ENCODE measurements at places on chromosomes 16 and 17.

DNA sequence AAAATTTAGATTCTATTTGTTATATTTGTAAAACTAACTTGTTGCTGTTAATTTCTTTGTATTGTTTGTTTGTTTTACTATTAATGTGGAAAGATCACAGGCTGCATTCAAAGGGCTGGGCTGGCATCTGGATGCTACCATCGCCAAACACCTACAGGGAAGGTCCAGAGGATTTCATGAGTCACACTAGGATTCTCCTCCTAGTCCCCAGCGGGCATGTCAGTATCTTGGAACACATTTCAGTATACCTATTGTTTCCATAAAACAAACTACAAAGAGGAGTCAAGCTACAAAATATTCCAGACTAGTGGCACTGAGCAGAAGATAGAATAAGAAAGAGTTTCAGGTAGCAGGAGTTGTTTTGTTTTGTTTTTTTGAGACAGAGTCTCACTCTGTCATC lies 55.3 kb downstream of the NOG start:
- DNase-seq: no peak

- no peak for DNase-seq
These were observed 44.4 kb downstream of the LYRM1 start for GRCh38 chr16:20944861-20945574.

DNA sequence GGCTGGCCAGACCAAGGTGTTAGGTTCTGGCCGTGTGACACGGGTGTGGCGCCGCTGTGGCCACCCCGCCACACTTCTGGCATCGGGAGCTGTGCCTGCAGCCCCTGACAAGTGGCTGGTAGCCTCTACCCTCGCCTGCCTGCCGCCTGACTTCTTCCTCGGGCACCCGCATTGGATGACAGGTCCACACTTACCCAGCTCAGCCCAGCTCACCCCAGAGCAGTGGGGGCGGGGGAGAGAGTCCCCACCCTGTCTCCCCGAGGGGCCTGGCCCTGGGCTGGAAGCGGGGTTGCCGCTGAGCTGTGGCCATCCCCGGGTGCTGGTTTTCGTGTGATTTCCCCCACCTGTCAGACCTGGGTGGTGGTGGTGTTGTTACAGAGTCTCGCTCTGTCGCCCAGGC lies 53.9 kb upstream of the ACSF3 start:
- no peak for DNase-seq

DNA sequence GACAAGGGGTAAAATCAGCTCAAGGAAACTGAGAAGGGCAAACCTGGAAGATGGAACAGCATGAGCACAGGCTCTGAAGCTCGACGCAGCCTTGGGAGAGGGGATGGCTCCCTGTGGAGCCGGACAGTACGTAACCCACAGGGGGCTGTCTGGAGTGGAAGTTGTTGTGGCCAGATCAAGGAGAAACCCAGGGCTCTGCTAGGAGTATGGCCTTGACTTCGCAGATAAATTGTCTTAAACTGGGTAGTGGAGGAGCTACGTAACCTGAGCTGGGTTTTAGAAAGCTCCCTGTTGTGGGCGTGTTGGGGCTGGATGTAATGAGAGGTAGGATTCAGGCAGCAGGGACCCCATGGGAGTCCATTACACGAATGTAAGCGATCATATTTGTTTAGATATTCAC lies 25.5 kb upstream of the AXIN2 start:
- no peak for DNase-seq

DNA sequence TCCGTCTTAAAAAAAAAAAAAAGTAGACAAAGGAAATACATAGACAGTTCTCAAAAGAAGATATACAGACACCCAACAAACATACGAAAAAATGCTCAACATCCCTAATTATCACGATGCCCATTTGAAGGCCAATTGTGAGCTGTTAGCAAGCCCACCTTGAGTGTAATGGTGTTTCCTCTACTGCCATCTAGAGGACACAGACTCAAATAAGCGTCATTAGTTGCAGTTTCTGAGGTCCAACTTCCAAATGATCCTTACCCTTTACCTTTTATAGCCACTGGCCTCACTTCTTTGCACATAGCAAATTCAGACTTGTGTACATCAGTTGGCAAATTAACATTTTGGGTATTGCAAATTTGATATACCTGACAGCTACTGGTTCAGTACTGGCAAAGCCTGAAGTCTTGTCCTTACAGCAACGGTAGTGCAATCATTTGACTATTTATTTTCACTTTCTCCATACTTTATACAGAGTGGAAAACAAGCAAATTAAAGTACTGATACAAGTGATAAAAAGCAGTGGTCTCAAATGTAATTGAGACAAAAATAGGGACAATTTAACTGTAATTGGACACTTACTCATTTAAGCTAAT lies 536.3 kb upstream of the EEF2KMT start:
- no peak for DNase-seq

DNA sequence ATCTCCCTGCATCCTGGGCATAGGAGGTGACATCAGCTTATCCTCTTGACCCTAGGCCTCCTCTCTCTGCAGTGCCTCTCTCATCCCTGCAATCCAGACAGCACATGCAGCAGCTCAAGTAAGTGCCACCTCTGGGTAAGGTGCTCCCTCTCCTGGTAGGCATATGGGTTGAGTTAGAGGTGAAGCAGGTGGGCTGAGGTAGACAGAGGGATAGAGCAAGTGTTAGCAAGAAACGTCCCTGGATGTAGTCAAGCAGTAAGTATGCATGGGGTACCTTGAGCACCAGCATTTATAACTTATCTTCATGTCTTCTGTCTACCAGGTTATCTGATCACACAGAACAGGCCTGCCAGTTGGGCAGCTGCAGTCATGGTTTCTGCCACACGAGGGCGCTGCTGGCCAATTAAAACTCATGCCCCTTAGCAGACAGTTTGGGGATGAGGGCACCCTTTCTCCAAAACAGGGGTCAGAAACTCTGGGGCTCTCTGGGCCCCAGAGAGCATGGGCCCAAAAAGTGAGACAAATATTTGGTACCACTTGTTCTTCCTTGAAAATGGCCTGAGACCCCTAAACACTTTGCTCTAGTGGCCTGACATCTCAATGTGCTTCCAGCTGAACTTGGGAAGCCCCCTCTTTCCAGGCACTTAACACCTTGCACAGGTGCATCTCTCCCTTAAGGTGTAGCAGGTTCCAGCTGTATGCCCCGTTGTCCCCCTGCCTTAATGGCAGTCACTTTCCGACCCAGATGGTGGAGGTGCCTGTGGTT lies 59.8 kb downstream of the NEUROD2 start:
- peak; percentile 83 for DNase-seq

DNA sequence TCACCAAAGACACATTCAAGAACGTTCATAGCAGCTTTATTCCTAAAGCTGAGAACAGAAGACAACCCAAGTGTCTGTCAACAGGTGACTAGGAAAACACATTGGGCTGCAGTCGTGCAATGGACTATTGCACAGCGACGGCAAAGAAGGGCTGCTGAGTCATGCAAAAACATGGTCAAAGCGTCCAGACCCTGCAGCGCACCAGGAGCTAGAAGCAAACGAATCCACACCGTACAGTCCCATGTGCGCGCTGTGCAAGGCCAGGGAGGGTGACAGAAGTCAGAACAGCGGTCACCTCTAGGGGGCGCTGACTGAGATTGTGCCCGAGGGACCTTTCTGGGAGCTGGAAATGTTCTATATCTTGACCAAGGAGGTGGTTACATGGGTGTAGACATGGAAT lies 266.4 kb downstream of the MAF start:
- DNase-seq: no peak

- no peak for DNase-seq
These were observed 26.1 kb downstream of the GAS7 start for GRCh38 chr17:10172241-10172741.

GRCh38 chr17:13417381-13417950 lies 184.3 kb downstream of the HS3ST3A1 start:
- no peak for DNase-seq

GRCh38 chr17:65277576-65277975 lies 140.4 kb downstream of the RGS9 start:
- DNase-seq: no peak

- no peak for DNase-seq
These were observed 9.2 kb downstream of the RND2 start for GRCh38 chr17:43033948-43034881.

GRCh38 chr17:64384253-64385186 lies 6.1 kb downstream of the PECAM1 start:
- DNase-seq: no peak

DNA sequence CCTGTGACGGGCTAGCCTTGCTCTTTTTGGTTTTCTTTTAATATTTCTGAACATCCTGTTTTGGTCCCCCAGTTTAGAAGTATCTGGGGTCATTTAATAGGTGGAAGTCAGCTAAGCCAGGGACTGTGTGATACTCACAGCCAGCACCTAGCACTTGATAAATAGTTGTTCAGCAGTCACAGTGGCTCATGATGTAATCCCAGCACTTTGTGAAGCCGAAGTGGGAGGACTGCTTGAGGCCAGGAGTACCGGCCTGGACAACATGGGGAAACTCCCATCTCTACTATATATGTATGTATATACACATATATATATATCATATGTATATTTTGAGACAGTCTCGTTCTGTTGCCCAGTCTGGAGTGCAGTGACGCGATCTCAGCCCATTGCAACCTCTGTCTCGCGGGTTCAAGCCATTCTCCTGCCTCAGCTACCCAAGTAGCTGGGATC lies 1.8 kb upstream of the ZNRF1 start:
- no peak for DNase-seq

DNA sequence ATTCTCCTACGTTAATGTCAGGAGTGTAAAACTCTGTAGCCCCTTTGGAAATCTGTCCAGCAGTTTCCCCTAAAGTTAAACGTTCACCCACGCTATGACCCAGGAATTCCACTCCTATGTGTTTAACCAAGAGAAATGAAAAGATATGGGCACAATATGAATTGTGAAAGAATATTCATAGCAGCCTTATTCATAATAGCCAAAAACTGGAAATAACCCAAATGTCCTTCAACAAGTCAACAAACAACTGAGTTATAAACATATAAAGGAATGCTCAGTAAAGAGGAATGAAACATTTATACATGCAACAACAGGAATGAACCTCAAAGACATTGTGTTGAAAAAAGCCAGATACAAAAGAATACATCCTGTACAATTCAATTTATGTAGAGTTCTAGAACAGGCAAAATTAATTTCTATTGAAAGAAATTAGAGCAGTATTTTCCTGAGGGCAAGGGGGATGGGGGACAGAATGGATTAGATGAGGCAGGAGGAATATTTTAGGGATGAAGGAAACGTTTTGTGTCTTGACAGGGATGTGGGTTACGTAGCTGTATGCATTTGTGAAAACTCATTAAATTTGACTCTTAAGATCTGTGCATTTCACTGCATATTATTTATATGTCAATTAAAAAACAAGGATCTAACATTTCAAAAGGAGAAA lies 286.7 kb upstream of the CDH5 start:
- no peak for DNase-seq

DNA sequence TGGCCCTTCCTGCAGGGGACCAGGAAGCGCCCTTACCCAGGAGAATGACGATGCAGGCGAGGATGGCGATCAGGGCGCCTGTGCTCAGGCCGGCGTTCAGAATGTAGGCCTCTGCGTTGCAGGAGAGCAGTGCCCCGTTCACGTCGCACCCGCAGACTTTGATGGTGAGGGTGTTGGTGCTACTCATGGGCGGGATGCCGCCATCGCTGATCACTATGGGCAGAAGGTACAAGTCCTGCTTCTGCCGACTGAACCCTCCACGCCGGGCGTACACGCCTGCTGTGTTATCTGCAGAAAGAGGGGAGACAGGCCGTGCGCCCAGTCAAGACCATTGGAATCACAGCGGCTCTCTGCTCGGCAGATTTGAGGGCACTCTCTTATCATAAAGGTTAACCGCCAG lies 171.1 kb downstream of the CDH11 start:
- DNase-seq: no peak

DNA sequence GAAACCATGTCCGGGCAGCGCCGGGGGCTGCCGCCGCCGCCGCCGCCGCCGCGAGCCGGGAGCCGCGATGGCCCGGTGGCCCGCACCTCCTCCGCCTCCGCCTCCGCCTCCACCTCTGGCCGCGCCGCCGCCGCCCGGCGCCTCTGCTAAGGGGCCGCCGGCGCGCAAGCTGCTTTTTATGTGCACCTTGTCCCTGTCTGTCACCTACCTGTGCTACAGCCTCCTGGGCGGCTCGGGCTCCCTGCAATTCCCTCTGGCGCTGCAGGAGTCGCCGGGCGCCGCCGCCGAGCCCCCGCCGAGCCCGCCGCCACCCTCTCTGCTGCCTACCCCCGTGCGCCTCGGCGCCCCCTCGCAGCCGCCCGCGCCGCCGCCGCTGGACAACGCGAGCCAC lies 587 bp downstream of the HS3ST4 start:
- no peak for DNase-seq

DNA sequence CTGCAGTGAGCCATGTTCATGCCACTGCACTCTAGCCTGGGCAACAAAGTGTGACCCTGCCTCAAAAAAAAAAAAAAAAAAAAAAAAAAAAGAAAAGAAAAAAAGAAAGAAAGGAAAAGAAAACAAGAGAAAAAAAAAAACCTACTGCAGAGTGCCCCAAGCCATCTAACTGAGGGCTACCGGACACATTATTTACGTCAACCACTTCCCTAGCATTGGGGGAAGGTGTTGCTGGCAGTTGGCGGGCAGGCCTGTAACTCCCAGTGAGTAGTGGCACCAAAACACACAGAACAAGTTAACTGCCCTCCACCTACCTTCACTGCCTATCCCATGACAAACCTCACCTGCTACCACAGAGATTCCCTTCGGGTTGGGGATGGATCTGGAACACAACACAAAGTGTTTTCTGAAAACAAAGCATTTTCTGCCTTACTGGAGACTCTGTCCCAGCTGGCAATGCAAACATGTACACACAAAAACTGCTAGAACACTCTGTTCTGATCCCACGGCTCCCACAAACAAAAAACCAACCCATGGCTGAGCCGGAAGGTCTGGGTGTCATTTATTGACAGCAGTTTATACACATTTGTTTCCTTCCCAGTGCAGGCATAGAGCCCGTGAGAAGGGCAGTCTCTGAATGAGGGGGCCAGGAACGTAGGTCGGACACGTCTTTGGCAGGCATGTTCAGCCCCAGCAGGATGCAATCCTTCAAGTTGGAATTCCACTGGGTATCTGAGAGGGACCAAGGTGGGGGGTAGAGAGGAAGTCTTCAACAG lies 11.0 kb downstream of the PHB1 start:
- DNase-seq: no peak

GRCh38 chr16:82063456-82064082 lies 28.5 kb downstream of the HSD17B2 start:
- DNase-seq: no peak
